ENCODE measurements at places on chromosomes 2 and 18. TPM values are rescaled to one million over a fixed set of nuclear protein-coding genes. Genes with fewer than 3 reads are reported as not detected.

- no peak for DNase-seq
Measured at GRCh38 chr2:133489146-133489545, 79.1 kb downstream of the NCKAP5 start.

- no peak for DNase-seq
Measured at GRCh38 chr2:203914546-203915182, 21.9 kb upstream of the ICOS start.

IGFBP5 gene
- total RNA-seq, result 85.0 TPM

DNA sequence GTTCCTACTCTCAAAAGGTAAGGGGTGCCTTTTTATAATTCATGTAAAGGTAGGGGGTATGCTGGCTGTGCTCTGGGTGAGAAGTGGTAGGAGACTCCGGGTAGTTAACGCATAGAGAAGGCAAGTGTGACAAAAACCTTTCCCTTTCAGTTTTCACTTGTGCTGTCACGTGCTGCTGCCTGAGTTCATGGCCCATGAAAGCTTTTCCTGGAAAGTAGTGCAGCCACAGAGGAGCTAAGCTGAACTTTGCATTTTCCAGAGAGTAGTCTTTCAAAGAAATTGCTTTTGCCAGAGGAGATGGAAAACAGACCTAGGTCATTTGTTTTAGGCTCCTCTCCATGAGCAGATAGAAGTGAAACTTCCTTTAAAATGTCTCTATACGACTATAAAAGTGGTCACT, 44.7 kb downstream of the THSD7B start:
- no peak for DNase-seq

GRCh38 chr2:60553495-60554073, at the start of gene BCL11A:
BCL11A (minus strand) TSS chr2:60553654; CDS start chr2:60553270, 384 bp downstream.
- DNase-seq, result peak; percentile 84

DNA sequence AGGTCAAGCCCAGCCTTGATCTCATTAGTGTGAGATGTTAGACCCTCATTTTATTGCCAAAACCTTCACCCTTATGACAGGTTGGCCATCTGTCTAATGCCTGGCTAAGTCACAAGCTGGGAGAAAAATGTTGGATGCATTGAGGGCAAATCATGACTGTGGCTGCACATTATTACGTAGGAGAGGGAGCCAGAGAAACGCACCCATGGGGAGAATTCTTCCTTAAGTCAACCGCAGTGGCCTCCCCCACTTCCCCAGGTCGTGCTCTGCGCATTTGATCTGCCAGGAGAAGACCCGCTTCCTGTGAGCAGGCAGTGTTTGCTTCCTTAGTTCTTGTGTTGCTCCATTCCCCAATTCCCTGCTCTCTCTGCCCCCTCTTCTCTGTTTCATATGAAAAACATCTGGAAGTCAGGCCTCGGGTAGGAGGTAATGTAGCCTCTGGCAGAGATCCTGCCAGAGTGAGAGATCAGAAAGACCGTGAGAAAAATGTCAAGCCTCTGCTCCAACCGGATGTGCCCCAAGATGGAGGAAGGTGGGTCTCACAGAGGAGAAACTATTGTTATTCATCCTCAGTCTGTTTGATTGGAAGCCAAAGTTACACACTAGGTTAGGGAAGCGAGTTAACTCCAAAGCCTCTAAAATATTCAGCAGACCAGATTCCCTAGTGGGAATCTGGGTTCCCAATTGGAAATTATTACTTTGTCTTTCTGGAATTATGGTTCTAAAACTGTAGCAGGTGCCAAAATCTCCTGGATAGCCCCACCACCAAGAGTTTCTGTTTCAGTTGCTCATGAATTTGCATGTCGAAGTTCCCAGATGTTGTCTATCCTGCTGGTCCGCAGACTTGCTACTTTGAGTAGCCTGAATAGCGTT, 144.3 kb upstream of the PELI1 start:
- DNase-seq, result no peak

DNA sequence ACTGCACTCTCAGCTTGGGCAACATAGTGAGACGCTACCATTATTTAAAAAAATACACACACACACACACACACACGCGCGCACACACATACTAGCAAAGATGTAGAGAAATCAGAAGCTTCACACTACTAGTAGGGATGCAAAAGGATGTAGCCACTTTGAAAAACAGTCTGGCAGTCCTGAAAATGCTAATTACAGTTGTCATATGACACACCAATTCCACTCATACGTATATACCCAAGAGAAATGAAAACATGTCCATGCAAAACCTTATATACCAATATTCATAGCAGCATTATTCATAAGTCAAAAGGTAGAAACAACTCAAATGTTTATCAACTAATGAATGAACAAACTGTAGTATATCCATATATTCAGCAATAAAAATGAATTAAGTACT, 90.3 kb downstream of the SLC25A12 start:
- no peak for DNase-seq

- DNase-seq, result no peak
Measured at GRCh38 chr2:45173513-45173912, 164.3 kb upstream of the SIX2 start.

GAD1 gene
- total RNA-seq, result 0.29 TPM

- no peak for DNase-seq
Measured at GRCh38 chr18:57816208-57816954, 13.3 kb upstream of the ATP8B1 start.

THSD7B gene
- not detected for total RNA-seq

MBD5 gene
- 22.6 TPM for total RNA-seq

DNA sequence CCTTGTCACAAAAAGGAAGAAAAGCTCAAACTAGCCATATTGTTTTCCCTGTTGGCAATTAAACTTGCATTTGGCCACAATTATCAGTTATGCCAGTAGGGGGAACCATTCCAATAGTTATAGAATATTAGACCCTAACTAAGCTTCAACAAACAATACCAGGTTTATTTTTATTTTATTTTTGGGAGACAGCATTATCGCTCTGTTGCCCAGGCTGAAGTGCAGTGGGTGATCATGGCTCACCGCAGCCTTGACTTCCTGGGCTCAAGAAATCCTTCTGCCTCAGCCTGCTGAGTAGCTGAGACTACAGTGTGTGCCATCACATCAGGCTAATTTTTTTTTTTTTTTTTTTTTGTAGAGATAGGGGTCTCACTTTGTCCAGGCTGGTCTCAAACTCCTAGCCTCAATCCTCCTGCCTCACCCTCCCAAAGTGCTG, 102.1 kb downstream of the ATAD2B start:
- no peak for DNase-seq

DNA sequence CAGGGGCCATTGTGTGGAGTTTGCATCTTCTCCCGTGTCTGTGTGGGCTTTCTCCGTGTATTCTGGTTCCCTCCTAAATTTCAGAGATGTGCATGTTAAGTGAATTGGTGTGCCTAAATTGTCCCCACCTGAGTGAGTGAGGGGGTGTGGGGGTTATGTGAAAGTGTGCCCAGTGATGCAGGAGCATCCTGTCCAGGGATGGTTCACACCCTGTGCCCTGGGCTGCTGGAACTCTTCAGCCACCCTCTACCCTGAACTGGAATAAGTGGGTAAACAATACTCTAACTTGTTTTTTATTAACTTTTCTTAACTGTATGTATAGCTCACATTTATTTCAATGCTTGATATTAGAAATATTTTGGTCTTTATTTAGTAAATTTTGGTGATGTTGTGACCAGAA, 56.0 kb downstream of the UBE2E3 start:
- DNase-seq, result no peak

TMEFF2 gene
- total RNA-seq, result not detected

SCYGR4 gene
- not detected for total RNA-seq

- no peak for DNase-seq
Measured at GRCh38 chr2:238216651-238217184, 13.2 kb upstream of the ILKAP start.

DNA sequence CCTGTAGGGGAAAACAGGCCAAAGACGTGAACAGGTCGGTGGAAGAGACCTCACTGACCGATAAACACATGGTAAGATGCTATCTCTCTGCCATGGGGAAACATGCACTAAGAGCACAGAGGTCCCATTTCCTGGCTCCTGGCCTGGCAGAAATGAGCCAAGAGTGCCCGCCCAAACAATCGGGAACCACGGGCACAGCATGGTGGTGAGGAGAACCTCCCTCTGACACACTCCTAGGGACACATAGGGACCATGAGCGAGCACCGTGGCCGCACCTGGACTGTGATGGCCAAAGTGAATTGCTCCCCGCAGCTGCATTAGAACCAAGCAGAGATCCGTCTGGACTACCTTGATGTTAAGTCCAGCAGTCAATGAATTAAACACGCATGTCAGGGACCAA, 11.1 kb downstream of the HS6ST1 start:
- no peak for DNase-seq

VWC2L gene
- total RNA-seq, result not detected

DNA sequence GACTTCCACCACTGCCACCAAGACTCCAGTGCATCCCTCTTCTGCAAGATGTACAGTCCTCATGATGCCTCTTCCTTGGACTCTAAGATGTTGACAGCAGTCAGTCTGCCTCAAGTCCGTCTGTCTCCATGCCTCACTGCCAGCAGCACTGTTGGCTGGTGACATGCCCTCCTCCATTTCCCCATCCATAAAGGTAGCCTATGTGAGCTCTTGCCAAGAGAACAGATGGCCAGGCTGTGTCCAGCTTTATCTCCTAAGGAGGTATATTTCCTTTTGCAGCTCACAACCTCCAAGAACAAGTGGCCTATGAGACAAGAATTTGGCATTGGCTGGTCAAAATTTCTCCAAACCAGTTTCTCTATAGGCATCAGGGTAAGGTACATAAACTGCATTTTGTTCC, 149.3 kb upstream of the HNRNPA3 start:
- DNase-seq, result no peak

LYPD6B gene
- total RNA-seq, result not detected

GPR148 gene
- not detected for total RNA-seq

GRCh38 chr2:220544049-220544448, 916.6 kb downstream of the SLC4A3 start:
- no peak for DNase-seq

- no peak for DNase-seq
Measured at GRCh38 chr2:102078773-102079172, 63.8 kb upstream of the IL1R1 start.

SPTBN1 gene
- total RNA-seq, result 911 TPM

DNA sequence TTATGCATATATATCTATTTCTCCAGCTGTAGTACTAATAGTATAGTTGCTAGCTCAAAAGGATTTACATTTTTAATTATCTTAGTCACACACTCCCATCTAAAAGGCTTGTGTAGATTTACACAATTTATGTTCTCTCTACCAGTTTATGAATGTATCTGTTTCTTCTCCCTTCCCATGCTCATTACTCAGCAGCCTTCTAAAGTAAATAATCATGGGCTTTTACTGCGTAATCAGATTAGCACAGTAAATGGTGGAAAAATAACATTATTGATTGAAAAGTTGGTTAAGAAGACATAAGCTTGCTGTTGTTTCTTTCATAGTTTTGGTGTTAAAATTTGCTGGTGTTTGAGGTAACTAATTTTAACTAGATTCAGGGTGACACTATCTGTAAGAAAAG, 81.8 kb downstream of the PTPN4 start:
- no peak for DNase-seq

DNA sequence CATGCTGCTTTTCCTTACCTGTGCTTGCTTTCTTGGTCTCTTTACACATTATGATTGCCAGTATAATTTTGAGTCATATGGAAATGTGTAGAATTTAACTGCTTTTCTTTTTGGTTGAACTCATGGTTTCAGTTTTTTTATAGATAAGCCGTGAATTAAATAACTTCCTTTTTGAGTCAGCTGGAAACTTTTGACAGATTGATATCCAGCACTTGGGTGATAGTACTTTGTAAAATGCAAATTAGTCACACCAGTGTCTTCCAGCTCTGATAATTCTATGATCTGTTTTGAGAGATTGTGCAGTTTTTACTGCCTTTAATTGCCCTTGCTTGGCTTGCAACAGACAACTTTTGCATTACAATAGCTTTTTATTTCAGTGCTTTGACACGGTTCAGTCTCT, 86.4 kb downstream of the NCOA1 start:
- no peak for DNase-seq

DNA sequence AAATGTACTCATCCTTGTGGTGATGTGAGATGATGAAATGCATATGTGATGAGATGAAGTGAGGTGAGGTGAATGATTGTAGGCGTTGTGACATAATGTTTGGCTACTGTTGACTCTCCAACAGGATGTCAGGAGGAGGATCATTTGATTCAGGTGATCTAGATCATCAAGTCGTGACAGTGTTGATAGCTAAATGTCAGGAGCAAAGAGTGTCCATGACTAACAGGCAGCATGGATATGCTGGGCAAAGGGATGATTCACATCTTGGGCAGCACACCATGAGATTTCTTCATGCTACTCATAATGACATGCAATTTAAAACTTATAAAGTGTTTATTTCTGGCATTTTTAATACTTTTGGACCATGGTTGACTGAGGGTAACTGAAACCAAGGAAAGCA, 40.2 kb upstream of the UBXN4 start:
- DNase-seq, result no peak

- no peak for DNase-seq
Measured at GRCh38 chr2:158359846-158360245, 96.7 kb downstream of the CCDC148 start.

DNA sequence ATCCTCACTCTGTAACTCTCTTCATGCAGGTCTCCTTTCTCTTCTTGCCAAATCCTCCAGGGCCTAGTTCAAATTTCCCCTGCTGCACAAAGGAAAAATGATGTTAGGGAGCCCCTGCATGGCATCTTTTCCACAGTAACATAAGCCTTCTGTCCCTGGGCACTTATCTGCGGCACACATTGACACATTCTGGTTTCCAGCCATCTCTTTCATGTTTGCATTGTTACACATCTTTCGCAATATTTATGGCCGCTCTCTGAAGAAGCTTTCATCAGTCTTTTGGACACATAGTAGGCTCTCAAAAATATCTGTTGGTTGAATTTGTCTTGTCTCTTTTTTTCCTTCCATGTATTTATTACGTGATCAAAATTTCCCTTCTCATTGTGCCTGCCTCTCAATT, 1806.1 kb upstream of the PIK3C3 start:
- DNase-seq, result no peak

DNA sequence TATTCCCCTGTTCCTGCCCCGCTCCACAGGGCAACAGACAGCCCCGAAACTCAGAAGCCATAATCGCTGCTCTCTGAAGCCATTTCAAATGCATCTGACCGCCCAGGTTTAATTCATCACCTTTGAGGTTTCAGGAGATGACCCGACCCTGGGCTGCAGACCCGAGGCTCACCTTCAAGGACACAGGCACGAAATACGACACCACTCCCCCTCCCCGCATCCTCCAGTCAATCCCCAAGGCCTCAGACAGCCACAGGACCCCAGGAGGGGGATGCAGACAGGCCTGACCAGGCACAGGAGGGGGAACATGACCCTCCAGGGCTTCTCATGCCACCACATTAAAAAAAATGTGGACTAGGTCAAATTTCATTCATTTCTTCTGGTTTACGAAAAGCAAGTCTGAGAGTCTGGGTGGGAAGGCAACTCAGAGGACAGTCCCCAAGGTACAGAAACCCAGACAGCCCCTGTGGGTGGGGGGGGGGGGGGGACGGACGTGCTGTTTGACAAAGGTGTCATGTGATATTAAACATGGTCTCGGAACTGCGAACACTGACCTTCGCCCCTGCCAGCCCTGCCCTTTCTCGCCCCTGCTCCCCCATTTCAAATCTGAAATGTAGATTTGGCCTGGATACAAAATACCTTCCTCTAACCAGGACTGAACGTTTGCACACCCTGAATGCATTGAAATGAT, 142.9 kb downstream of the BCL11A start:
- no peak for DNase-seq

Data from upper lobe of left lung (tissue), 6 donors.